ENCODE measurements at places on chromosomes 1 and 21.

DNA sequence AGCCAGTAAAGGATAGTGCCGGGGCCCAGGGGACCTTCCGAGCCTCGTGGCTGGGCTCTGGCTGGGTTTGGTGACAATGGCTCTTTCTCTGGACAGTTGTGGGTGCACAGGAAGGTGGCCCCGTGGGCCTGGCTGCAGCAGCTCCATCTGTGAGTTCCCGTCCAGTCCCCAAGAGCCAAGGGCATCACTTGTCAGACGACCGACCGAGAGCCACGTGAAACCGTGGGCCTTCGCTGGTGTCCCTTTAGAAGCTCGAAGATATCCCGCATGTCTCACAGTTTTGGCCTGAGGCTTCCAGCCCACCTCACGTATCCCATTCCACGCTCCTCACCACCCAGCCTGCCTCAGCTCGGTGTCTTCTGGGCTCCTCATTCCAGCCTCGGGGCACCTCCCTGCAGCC lies 27.2 kb upstream of the UMODL1 start:
- no peak for DNase-seq

DNA sequence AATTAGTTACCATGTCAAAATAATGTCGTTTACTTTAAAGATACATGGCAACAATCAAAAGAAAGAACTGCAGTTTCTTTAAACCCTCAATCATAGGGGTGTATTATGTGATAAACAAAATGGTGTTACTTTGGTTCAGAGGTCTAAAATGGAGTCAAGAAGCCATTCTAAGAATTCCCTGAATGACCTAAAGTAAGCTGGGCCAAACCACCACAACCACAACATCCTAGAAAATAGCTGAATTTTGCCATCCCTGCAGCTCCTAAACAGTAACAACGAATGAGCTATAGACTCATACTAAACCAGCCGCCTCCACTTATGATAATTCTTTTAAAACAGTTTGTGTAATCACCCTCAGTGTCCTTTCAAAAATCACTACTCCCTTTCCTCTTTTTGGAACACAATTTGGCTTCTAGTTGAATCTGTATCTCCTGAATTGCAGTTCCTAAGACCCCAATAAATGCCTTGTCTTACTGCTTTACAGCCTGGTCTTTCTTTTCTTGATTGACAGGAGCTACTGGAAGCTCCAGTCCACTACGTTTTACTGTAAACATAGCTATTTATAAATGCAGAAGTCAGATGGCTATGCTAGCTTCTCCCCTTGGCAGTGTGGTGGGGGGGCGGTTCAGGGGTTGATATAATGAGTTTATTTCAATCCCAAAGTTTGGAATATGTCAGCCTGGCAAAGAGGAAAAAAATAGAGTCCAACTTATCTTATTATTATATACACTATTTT lies 84.3 kb downstream of the PLPPR4 start:
- no peak for DNase-seq

DNA sequence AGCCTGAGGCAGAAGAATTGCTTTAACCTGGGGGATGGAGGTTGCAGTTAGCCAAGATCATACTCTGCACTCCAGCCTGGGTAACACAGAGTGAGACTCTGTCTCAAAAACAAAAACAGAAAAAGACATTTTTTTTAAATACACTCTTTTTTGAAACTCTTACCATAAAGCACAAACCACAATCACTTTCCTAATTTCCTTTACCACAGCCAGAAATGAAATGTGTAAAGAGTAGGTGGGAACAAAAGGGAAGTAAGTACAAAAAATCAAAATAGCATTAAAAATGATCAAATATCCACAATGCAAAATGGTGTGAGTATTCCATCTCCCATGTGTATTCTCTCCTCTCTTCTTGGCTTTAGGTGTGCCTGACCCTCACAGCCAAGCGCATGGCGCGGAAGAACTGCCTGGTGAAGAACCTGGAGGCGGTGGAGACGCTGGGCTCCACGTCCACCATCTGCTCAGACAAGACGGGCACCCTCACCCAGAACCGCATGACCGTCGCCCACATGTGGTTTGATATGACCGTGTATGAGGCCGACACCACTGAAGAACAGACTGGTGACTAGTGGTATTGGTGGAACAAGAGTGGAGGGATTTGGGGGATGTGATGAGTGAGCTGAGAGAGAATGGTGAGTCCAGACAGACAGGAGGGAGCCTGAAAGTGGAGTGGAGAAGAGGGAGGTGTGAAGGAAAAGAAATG lies 14.9 kb downstream of the ATP1A4 start:
- no peak for DNase-seq

GRCh38 chr1:245622332-245623014 lies 467.7 kb downstream of the KIF26B start:
- DNase-seq: no peak

GRCh38 chr1:26200413-26200812 lies 10.0 kb downstream of the CATSPER4 start:
- no peak for DNase-seq

DNA sequence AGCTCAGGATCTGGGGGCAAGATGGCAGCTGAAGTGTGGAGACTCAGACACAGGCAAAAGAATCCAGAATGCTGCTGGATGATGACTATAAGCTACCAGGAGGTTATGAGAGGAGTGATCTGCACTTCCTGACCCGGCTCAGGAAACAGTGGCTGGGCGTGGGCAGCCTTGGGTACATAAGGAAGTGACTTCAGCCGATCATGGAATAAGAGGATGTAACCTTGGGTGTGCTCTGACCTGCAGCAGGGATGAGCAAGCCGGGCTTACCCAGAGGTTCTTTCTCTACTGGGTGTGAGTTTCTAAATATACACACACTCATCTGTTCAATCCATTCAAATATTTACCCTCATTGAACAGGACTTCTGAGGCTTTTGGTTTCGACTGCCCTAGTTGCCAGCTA lies 62.7 kb downstream of the CD34 start:
- no peak for DNase-seq

DNA sequence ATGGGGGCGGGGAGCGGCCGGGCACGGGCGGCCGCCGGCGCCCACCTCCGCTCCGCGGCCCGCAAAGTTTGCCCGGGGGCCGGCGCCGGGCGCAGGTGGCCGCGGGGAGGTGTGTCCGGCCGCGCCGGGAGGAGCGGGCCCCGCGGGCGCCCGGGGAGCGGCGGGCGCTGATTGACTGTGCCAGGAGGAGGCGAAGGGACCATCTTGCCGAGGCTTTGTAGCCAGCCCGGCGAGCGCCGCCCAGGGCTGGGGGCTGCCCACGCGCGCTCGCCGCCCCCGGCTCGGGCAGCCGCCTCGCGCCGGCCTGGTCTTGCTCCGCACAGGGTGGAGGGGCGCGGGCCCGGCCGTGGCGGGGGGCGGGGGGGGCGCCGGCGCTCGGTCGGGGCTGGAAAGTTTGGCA lies 432 bp downstream of the EPHB2 start:
- DNase-seq: no peak

- no peak for DNase-seq
Measured at GRCh38 chr1:200668514-200669313, 993 bp downstream of the DDX59 start.

DNA sequence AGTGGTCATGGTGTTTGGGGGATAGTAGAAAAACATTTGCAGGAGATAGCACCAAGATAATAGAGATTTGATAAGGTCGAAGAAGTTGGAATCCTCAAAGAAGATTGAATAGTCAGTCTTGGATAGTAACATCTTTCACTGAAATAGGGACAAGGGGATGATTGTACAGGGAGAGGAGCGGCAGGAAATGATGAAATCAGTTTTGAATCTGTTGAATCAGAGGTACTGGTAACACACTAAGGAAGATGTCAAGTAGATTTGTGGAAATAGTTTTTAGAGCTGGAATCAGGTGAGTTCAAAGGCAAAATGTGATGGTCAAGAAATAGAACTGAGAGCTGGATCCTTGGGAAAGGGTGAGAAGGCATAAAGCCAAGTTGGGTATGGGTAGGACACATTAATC lies 26.5 kb downstream of the CAP1 start:
- no peak for DNase-seq

DNA sequence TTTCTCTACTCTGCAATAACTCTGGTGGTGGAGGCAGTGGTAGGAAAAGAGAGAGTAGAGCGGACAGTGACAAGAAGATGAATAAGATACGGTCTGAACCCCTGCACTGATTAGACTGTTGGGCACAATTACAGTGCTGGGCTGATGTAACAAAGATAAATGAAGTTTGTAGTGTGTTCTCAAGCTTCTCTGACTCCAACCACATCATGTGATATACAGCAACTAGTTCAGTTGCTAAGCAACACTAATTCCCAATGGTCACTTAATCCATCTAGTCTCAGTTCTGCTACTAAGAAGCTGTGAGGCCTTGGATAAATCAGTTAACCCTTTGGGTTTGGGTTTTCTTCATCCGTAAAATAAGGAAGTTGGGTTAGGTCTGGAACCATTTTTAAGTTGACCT lies 17.3 kb downstream of the DDR2 start:
- DNase-seq: no peak

- no peak for DNase-seq
Measured at GRCh38 chr1:5965586-5966131, 26.6 kb downstream of the NPHP4 start.

- DNase-seq: no peak
Measured at GRCh38 chr1:235411489-235412486, 44.6 kb downstream of the TBCE start.

DNA sequence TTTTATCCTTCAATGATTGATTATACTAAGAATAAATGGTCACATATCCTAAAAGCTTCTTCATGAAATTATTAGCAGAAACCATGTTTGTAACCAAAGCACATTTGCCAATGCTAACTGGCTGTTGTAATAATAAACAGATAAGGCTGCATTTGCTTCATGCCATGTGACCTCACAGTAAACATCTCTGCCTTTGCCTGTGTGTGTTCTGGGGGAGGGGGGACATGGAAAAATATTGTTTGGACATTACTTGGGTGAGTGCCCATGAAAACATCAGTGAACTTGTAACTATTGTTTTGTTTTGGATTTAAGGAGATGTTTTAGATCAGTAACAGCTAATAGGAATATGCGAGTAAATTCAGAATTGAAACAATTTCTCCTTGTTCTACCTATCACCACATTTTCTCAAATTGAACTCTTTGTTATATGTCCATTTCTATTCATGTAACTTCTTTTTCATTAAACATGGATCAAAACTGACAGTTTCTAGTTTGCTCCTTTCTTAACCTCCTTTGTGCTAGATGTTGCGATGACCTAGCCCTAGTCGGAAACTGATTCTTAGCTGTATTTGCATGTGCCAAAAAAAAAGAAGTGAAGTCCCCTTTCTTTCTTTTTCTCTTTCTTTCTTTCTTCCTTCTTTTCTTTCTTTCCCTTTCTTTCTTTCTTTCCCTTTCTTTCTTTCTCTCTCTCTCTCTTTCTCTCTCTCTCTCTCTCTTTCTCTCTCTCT lies 45.1 kb downstream of the MAP3K7CL start:
- DNase-seq: no peak

DNA sequence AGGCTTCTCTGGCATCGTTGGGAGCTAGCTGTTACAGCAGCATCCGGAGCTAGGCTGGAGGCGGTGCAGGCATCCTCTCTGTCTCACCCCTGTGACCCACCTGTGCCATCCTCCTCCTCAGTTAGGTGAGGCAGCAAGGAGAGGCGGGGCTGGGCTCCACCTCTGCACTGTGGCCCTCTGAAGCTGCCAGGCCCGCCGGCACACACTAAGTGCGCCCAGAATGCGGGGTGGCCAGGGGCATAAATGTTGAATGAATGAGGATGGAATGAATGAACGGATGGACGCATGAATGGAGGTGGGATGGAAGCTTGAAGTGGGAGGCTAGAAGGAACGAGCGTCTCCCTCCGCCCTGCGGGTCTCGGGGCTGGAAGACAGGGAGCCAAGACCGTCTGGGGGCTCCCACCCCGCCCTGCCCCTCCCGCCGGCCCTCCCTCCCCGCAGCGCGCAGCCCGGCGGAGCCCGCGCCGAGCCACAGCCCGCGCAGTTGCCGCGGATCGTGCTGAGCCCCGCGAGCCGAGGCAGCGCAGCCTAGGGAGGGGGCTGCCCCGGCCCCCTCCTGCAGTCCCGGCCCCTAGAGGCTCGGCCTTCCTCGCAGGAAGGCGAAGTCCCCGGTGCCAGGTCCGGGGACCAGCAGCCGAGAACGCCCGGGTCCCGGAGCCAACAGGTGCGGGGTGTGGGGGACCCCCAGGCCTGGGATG lies at the start of gene HCRTR1:
TSS of gene HCRTR1 (plus strand) at position 472 of the 698 bp plus-strand sequence. CDS start 1,504 bp downstream, outside the sequence.
- DNase-seq: no peak

DNA sequence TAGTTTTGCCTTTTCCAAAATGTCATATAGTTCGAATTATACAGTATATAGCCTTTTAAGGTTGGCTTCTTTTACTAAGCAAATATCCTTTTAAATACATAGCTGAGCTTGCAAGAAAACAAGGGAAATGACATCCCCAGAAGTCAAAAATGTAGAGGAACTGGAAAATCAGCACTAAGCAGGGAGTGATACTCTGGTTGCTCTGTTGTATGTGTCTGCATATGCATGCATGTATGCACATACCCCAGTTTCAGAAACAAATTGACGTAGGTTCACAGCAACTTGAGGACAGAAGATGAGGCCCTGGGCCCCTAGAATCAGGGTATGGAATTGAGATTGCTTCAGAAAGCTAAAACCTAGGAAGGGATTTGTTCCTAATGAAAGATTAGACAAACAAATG lies 75.1 kb upstream of the GNG4 start:
- DNase-seq: no peak

GRCh38 chr1:171422511-171422910 lies 62.8 kb upstream of the PRRC2C start:
- DNase-seq: no peak

DNA sequence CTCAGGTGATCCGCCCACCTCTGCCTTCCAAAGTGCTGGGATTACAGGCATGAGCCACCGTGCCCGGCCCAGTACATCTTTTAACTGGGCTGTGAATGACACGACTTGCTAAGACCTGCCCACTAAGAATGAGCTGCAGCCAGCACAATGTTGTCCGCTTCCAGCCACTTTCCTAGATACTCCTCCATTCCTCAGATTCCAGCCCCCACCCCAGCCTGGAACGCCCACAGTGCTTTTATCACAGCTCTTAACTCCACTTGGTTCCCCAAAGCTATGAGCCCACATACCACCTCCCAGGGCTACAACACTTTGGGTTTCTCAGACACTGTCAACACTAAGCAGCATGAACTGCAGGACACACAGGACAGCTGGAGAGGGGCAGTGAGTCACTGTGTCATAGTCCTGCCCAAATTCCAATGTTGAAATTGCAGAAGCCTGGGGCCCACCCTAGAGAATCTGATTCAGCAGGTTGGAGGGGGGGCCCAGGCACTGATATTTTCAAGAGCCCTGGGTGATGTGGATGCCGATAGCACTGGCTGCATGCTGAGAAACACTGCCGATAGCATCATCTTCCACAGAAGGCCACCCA lies 58.0 kb downstream of the ACBD3 start:
- peak; percentile 76 for DNase-seq

DNA sequence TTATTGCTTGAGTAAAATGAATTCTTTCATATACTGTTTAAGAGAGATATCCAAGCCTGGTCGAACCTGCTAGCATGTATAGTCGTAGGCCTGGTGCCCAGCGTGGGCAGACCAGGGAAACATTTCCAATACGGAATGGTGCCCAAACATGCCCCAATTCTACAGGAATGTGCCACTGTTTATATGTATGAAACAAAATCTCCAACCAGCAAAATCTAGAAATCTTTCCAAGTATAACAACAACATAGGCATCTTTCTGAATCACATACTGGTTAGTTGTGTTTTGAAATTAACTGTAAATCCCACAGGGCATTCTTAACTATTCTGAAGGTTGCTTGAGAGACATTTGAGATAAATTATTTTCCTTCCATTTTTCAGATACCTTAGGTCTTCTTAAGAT lies 17.0 kb upstream of the ABCD3 start:
- no peak for DNase-seq

All from vagina (tissue), 2 donors.